ENCODE measurements at places on chromosomes 12 and 14. TPM values are rescaled to one million over a fixed set of nuclear protein-coding genes. Genes with fewer than 3 reads are reported as not detected.

MSRB3 gene
- total RNA-seq, result not detected

DNA sequence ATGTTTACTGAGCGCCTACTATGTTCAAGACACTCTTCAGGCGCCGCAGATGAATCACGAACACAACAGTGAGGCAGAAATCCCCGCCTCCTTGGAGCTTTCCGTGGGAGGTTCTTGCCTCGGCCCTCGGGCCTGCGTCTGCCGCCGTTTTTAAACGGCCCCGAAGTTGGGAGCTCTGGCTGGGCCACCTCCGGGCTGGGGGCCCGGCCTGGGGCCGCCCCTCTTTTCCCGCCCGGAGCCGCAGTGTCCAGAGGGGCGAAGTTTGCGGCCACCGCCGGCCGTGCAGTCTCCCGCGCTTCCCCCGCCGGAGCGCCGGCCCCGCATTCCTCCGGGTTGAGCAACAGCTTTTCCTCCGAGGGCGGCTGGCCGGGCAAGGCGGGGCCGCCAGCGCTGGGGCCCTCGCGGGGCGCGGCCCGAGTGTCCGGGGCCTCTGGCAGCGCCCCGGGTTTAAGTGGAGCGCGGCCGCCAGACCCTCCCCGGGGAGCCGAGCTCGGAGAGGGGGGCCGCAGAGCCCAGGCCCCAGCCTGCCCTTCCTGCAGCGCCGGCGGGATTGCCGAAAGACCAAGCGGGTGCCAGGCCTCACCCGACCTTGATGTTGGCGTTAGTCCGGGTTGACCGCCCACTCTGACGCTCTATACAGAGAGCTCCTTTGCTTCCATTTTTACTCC is 18.7 kb upstream of the CTDSP2 start:
- no peaks in the 10 kb centered on the region for H3K36me3 ChIP-seq
- no peaks in the 10 kb centered on the region for H3K27me3 ChIP-seq
- DNase-seq, result peak; percentile 82
- H3K4me1 ChIP-seq, result peaks cover 6% of the 10 kb centered on the region

DNA sequence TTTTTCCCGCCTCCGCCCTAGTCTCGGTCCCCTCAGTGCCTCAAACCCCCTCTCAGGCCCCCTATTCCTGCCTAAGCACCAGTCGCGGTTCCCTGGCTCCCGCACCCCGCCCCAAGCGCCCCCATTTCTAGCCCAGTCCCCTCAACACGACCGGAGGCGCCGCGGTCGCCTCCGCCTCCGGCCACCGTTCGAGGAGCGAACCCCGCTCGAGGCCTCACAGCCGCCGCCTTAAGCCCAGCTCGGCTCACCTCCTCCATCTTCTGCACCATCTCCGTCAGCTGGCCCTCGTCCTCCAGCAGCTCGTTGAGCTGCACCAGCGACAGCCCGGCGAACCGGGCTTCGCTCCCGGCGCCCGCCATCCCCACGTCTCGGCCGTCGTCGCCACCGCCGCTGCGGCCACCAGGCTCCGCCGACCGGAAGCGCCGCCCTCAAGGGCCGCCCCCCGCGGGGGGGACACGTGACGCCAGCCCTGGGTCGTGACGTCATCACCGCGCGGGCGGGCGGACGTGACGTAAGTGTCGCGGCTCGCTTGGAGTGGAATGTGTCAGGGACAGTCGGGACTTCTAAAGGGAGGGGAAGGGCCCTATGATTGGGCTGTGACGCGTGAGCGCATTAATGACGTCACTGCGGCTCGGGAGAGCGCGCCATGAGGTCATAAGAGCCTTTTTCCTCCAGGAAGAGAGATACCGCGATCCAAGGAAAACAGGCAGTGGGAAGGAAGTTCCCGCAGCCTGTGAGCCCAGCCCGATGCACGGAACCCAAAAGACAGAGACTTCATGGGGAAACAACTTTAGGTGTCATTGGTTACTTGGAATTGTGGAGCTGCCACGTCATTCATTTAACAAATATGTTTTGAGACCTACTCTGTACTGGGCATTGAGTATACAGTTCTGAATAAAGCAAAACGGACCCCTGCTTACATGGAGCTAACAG is at the start of gene VPS37B:
Gene VPS37B, minus strand, starts transcription at position 421 of the 933 bp plus-strand sequence. Its CDS starts 62 bp downstream, at position 359.
- H3K4me3 ChIP-seq, result peak within 1 kb of the TSS; percentile 83
- DNase-seq, result peak; percentile 92
- H3K36me3 ChIP-seq, result peaks cover 13% of the 10 kb centered on the region
- H3K27me3 ChIP-seq, result peaks cover 7% of the 10 kb centered on the region

GRCh38 chr12:95694136-95694535 is 96.4 kb downstream of the NTN4 start:
- H3K36me3 ChIP-seq, result no peaks in the 10 kb centered on the region
- no peaks in the 10 kb centered on the region for H3K4me1 ChIP-seq

- no peaks in the 10 kb centered on the region for H3K27me3 ChIP-seq
- no peak overlapping the region for H3K4me3 ChIP-seq
- H3K36me3 ChIP-seq, result peaks cover 38% of the 10 kb centered on the region
- no peak overlapping the region for H3K27ac ChIP-seq
- peaks cover 56% of the 10 kb centered on the region for H3K4me1 ChIP-seq
These were observed 5.7 kb downstream of the SLC8B1 start for GRCh38 chr12:113329022-113329790.

DNA sequence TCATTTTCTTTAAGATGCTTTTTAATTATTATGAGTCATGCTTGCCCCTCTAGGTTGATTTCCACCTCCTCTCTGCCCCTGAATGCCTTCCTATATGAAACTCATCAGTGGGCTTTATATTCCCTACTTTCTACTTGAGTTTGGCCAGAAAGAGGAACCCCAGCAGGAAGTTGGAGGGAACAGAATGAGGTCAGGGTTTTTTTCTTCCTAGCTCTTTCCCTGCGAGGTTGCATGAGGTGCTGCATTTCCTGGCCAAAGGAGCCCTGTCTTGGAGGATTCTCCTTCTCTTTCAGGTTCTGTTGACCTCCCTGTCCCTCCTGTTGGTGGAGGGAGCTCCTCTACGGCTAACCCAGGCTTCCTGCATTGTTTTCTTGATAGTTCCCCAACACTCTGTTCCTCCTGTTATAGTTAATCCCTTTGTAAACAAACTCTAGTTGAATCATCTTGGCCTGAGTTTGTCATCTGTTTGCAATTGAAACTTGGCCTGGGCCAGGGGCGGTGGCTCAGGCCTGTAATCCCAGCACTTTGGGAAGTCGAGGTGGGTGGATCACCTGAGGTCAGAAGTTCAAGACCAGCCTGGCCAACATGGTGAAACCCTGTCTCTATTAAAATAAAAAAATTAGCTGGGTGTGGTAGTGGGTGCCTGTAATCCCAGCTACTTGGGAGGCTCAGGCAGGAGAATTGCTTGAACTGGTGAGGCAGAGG is 15.3 kb upstream of the SPIC start:
- DNase-seq, result no peak
- H3K4me3 ChIP-seq, result no peak overlapping the region
- H3K27ac ChIP-seq, result no peak overlapping the region
- no peaks in the 10 kb centered on the region for H3K27me3 ChIP-seq
- H3K4me1 ChIP-seq, result peaks cover 8% of the 10 kb centered on the region
- peaks cover 3% of the 10 kb centered on the region for H3K36me3 ChIP-seq

GRCh38 chr12:123973552-123974341 is 732 bp downstream of the ZNF664 start:
- H3K4me1 ChIP-seq, result peaks cover 33% of the 10 kb centered on the region
- no peak overlapping the region for H3K27ac ChIP-seq
- no peaks in the 10 kb centered on the region for H3K27me3 ChIP-seq
- peaks cover 10% of the 10 kb centered on the region for H3K36me3 ChIP-seq

DNA sequence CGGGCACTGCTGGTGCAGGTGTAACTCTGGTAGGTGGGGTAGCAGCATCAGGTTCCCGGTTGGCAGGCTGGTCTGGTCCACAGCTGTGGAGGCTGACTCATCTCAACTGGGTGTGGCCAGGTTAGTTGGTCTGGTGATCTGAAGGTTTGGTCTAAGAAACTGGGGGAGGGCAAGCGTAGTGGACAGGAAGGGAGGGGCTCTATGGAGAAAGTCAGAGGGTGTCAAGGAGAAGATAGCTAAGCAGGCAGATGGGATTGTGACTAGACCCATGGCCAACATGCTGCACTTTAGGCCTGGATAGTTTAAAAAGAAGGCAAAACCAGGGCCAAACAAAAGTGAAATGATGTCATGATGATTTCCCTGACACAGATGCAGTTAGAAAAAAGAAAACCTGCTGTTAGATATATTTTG is 7.9 kb downstream of the TRIM9 start:
- no peak for DNase-seq
- H3K36me3 ChIP-seq, result no peaks in the 10 kb centered on the region
- H3K4me1 ChIP-seq, result no peaks in the 10 kb centered on the region
- no peak overlapping the region for H3K4me3 ChIP-seq
- no peak overlapping the region for H3K27ac ChIP-seq

DNA sequence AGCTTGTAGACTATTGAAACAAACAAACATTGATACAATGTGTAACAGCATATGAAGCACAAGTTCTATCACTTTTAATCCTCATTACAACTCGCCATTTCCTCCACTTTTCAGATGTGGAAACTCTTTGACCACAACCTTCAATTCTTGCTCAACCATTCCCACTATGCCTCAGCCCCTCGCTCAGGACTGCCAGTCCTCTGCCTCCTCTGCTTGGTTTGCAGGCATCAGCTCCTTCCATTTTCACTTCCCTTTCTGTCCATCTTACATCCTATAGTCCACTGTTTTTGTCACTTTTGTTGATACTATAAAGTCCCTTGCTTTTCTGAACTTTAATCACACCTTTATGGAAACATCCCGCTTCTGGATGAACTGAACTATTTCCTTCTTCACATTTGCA is 28.2 kb upstream of the CD27 start:
- H3K27ac ChIP-seq, result no peak overlapping the region
- H3K27me3 ChIP-seq, result no peaks in the 10 kb centered on the region
- peaks cover 8% of the 10 kb centered on the region for H3K4me1 ChIP-seq
- H3K4me3 ChIP-seq, result no peak overlapping the region

DNA sequence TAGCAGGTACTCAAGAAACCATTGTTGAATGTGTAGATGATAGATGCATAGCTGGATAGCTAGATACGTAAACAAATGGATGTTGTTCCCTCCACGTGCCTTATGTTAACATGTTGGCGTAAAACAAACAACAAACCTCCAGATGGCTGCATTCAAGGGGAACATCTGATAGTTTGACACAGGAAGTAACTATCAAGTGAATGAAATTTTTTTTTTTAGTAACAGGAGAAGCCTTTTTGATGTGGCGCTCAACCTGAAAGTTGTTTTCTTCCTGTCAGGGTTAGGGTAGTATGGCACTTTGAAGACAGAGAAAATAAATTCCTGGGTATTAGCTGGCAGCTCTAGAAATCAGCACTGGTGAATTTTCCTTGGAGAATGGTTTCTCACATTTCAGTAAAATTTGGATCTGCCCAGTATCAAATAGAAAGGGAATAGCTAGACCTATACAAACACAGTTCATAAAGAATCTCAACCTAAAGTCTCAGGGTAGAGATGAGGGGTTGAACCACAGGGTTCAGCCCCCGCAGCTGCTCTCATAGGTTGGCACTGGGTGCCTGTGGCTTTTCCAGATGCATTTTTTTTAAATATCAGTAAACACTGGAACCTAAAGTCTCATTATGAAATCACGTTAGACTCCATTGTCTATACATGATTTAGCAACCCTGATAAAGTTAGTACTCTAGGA is 18.8 kb upstream of the RAP1B start:
- H3K36me3 ChIP-seq, result peaks cover 10% of the 10 kb centered on the region
- H3K27ac ChIP-seq, result peak overlapping the region; percentile 71
- no peaks in the 10 kb centered on the region for H3K27me3 ChIP-seq
- peaks cover 58% of the 10 kb centered on the region for H3K4me1 ChIP-seq

- H3K4me1 ChIP-seq, result peaks cover 3% of the 10 kb centered on the region
- no peak overlapping the region for H3K4me3 ChIP-seq
- no peak overlapping the region for H3K27ac ChIP-seq
- DNase-seq, result no peak
- H3K36me3 ChIP-seq, result no peaks in the 10 kb centered on the region
These were observed 12.9 kb upstream of the ASPG start for GRCh38 chr14:104072586-104072985.

GRCh38 chr12:123032736-123033391 is 52.4 kb downstream of the ARL6IP4 start:
- peaks cover 34% of the 10 kb centered on the region for H3K4me1 ChIP-seq
- H3K4me3 ChIP-seq, result no peak overlapping the region
- H3K36me3 ChIP-seq, result peaks cover 5% of the 10 kb centered on the region
- no peak for DNase-seq
- H3K27ac ChIP-seq, result no peak overlapping the region

DNA sequence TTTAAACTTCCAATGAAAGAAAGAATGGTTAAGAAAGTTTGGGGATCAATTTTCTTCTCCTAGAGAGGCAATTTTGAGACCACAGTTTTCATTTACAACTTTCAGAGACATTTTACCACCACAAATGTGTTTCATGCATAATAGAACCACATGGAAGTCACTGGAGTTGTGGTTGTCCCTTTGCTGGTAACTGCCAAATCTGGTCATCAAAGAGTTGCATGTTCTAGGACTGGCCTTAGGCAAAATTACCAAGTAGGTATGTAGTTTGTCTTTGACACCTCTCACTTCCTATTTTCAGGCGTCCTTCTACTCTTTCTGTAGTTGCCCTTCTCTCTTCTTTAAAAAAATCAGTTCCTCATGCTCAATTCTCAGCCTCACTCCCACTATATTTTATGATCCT is 54.3 kb upstream of the TMX1 start:
- no peak overlapping the region for H3K27ac ChIP-seq
- DNase-seq, result no peak
- H3K4me1 ChIP-seq, result peaks cover 4% of the 10 kb centered on the region
- peaks cover 3% of the 10 kb centered on the region for H3K27me3 ChIP-seq
- no peak overlapping the region for H3K4me3 ChIP-seq

DNA sequence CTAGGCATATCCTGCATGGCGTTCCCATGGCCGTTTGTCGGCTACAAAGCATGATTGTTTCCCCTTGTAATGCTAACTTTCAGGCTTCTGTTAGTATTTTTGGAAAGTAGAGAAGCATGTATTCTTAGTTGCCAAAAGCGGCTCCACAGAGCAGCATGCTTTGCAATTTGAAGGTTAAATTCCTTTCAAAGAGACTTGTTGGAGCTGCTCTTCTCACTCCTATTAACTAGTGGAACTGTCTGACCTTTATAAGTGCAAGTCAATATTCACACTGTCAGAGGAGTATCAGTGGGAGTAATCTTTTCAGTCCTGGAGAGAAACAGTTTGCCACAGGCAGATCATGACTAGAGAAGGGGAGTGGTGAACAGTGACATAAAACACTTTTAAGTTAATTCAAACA is 656.1 kb upstream of the NOVA1 start:
- H3K27me3 ChIP-seq, result no peaks in the 10 kb centered on the region
- no peak for DNase-seq
- no peaks in the 10 kb centered on the region for H3K36me3 ChIP-seq
- H3K4me1 ChIP-seq, result no peaks in the 10 kb centered on the region
- H3K27ac ChIP-seq, result no peak overlapping the region

DNA sequence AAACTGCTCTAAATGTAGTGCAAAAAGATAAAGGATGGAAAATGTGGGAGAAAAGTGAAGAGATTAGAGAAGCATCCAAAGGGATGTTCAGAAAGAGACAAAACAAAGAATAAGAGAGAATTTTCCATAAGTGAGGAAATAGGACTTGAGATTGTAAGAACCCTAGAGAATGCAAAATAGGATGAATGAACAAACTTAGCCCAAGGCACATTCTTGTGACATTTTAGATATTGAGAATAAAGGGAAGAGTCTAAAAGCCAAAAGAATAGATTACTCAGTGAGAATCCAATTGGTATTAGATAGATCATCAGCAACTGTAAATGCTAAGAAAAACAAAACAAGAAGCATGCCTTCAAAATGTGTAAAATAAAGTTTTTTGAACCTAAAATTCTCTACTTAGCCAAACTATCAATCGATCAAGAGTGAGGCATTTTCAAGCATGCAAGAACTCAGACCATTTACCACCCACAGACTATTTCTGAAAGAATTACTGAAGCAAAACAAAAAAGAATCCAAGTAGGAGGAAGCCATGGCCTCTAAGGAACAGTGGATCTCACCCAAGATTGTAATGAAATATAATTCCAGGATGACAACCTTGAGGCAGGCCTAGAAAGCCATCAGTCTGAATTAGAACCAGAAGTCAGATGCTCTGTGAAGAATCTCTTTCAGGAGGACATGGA is 33.5 kb downstream of the DYRK2 start:
- no peaks in the 10 kb centered on the region for H3K27me3 ChIP-seq
- peaks cover 8% of the 10 kb centered on the region for H3K36me3 ChIP-seq
- no peak overlapping the region for H3K4me3 ChIP-seq
- H3K4me1 ChIP-seq, result peaks cover 14% of the 10 kb centered on the region
- no peak for DNase-seq

All from activated naive CD4-positive, alpha-beta T cell treated with anti-CD3 and anti-CD28 coated beads for 36 hours (primary cell).